ENCODE measurements at places on chromosomes 16 and 17.

GRCh38 chr17:35915153-35915964, 15.2 kb downstream of the RDM1 start:
- DNase-seq, result no peak

DNA sequence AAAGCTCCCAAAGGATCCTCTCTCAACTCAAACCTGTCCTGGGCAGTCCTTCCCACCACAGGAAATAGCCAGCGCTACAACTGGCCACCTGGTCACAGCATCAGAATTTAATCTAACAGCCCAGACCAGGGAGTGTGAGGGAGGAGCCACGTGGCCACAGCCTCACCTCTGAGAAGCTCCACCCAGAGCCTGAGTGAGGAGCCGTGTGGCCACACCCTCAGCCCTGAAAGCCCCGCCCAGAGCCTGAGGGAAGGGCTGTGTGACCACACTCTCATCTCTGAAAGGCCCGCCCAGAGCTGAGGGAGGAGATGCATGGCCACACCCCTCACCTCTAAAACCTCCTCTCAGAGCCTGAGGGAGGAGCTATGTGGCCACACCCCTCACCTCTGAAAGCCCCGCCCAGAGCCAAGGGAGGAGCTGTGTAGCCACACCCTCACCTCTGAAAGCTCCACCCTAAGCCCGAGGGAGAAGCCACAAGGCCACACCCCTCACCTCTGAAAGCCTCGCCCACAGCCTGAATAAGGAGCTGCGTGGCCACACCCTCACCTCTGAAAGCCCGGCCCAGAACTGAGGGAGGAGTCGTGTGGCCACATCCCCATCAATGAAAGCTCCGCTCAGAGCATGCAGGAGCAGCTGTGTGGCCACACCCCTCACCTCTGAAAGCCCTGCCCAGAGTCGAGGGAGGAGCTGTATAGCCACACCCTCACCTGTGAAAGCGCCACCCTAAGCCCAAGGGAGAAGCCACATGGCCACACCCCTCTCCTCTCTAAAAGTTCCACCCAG, 28.6 kb downstream of the SLC38A8 start:
- DNase-seq, result no peak

DNA sequence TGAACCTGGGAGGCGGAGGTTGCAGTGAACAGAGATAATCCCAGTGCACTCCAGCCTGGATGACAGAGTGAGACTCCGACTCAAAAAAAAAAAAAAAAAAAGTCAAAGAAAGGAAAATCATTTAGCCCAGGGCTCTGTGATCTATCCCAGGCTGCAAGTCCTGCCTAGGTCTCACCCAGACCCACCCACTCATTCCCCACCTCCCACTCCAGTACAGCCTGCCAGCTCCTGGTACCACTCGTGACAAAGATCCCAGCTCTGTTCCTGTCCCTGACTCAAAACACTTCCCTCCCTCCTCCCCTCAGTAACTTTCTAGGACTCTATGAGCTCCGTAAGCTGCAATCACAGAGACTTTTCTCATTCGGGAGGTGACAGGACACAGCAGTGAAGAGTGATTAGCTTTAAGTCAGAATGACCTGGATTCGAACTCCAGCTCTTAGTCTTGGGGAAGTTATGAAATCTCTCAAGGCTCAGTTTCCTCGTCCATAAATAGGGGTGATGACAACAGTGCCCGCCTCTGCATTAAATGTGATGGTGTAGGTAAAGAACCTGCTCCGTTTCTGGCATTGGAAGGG, 28.0 kb upstream of the MRPS23 start:
- no peak for DNase-seq

- no peak for DNase-seq
These were observed 72.1 kb upstream of the HNF1B start for GRCh38 chr17:37816950-37817349.

DNA sequence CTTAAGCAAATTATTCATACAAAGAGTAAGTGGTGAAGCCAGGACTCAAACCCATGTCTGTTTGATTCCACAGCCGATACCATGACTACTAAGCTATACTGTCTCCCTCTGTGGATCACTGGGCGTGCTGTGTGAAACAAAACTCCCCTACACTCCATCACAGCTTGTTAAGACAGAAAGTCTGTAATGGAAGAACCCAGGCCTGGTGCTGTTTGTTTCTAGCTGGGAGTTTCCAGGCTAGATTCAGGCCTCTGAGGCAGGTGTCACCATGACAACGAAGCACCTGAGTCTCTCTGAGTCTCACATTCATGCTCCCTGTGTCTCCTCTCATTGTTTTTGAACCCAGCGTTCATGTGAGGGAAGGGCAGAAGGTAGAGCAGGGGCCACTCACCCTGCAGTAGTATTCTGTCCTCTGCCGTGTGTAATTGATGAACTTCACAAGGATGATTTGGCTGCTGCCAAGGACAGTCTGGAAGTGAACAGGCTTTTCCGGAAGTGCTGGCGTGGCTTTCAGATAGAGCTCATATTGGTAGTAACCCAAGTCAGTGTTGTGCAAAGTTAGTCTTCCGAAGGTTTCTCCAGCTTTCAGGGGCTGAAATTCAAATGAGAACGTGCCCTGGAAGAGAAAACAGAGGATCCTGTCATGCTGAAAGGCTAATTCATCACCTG, 8.6 kb upstream of the VAC14 start:
- no peak for DNase-seq

DNA sequence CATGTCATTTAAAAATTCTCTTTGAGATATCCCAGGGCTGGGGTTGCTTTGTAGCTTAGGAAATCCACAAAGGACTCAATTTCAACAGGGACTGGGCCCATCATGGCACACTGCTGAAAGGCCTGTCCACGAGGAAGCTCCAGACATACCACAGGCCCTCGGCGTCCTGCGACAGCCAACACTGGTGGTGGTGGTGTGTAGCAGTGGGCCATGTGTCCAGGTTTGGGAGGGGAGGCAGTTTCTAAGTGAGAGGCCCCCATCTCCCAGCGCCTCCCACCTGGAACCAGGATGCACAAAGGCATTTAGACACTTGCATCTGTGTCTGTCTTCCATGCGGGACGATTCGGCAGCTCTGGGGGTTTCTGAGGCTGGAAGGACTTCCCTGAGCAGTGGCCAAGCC, 65.2 kb upstream of the ZNF423 start:
- DNase-seq, result no peak

DNA sequence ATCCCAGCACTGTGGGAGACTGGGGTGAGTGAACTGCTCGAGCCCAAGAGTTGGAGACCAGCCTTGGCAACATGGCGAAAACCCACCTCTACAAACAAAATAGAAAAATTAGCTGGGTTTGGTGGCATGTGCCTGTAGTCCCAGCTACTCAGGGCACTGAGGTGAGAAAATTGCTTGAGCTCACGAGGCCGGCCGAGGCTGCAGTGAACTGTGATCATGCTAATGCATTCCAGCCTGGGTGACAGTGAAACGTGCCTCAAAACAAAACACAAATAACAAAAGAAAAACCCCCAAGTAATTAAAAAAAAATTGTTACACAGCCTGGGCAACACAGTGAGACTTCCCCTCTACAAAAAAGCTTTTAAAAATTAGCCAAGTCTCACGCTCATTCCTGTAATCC, 5.0 kb downstream of the CCDC47 start:
- no peak for DNase-seq

DNA sequence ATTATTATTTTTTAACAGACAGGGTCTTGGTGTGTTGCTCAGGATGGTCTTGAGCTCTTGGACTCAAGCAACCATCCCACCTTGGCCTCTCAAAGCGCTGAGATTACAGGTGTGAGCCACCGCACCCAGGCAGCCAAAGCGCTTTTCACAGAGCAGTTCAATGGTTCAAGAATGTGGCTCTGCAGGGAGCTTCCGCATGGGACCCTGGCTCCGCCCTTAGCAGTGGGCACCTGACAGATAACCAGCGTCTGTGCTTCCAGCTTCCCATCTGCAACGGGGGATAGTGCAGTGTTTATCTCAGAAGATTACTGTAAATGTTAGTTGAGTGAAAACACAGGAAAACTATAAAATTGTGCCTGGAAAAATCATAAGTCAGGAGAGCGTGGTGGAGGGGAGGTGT, 99.4 kb downstream of the KCNJ12 start:
- no peak for DNase-seq

- DNase-seq, result no peak
These were observed 185.2 kb downstream of the SOX9 start for GRCh38 chr17:72306037-72306436.

- DNase-seq, result no peak
These were observed 177.8 kb upstream of the GSE1 start for GRCh38 chr16:85435286-85435685.

DNA sequence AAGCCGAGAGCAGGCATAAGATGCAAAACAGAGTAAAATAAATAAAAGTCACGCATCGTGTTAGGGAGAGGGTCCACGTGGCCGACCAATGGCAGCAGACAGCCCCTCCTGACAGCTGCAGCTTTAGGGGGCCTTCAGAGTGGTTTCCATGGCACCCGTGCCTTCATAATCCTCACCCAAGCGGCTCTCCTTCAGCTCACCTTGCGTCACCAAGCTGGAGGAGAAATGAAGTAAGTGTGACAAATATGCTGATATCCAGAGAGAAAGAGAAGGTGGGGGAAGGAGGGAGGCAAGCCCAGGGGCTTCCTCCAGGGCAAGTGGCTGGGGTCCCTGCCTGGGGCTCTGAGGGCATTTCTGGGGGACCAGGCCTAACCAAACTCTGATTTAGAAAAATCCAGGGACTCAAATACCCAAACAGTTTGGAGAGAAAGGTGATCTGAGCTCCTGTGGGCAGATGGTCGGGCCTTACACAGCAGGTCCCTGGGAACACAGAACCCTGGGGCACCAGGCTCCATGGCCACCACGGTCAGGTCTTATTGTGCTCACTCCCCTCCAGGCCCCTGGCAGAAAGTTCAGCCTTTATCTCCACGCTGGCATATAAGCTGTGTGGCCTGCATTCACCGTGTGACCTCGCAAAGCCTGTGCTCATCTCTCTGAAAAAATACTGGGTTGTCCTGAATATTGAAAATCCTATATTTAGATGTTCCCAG, 80.7 kb upstream of the TNRC6C start:
- DNase-seq, result no peak

GRCh38 chr17:81852237-81852636, 8.1 kb downstream of the P4HB start:
- no peak for DNase-seq

DNA sequence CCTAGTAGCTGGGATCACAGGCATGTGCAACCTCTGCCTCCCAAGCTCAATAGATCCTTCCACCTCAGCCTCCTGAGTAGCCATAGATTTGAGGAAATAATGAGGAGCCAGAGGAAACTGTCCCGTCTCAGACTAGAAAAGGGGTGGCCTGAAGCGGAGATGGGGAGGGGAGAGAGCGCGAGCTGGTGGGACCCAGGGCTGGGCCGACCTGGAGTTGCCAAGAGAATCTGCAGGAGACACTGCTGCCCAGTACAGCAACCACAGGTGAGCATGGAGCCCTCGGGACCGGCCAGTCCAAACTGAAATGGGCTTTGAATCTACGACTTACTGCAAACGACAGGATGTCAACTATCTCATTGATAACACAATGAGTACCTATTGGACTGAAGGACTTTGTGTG, 24.3 kb downstream of the CD300A start:
- DNase-seq, result no peak

DNA sequence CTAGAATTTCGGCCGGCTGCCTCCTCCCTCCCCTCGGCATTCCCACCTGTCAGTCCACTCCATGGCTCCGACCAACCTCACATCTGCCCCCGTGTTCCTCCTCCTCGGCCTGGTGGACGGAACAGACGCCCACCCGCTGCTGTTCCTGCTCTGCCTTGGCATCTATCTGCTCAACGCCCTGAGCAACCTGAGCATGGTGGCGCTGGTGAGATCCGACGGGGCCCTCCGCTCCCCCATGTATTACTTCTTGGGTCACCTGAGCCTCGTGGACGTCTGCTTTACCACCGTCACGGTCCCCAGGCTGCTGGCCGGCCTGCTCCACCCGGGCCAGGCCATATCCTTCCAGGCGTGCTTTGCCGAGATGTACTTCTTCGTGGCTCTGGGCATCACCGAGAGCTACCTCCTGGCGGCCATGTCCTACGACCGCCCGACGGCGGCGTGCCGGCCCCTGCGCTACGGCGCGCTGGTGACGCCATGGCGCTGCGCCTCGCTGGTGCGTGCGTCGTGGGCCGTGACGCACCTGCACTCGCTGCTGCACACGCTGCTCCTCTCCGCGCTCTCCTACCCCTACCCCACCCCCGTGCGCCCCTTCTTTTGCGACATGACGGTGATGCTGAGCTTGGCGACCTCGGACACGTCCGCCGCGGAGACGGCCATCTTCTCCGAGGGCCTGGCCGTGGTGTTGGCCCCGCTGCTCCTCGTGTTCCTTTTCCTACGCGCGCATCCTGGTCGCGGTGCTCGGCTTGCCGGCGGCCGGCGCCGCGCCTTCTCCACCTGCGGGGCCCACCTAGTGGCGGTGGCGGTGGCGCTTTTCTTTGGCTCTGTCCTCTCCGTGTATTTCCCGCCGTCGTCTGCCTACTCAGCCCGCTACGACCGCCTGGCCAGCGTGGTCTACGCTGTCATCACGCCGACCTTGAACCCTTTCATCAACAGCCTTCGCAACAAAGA, at the start of gene OR3A2:
Gene OR3A2 (minus strand): TSS at position 440 of the 948 bp plus-strand sequence.
- DNase-seq, result no peak

DNA sequence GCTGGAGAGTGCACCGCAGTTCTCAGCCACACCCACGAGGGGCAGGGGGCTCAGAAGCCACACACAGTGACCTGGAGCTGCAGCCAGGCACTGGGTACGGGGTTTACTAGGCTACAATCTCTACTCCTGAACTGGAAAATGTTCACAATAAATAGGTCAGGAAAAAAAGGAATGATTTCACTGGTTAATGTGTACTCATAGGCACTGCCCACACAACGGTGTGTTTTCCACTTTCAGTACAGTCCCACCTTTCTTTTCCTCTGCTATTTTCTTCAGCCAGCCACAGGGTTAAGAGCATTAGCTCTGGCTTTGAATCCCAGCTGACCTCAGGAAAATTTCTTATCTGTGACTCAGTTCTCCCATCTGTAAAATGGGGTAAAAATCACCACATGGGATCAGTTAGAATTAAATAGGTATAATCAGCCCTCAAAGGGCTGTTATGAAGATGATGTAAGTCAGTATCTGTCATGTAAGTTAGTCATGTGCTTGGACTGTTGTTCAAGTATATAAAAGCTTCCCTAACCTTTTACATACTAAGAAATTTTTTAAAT, 35.7 kb downstream of the ZCCHC14 start:
- no peak for DNase-seq

- no peak for DNase-seq
These were observed 145.0 kb downstream of the CCDC182 start for GRCh38 chr17:57600074-57600473.

- DNase-seq, result no peak
These were observed 31.9 kb upstream of the YPEL2 start for GRCh38 chr17:59299400-59300092.

GRCh38 chr17:31722251-31723056, 136.6 kb downstream of the COPRS start:
- no peak for DNase-seq

DNA sequence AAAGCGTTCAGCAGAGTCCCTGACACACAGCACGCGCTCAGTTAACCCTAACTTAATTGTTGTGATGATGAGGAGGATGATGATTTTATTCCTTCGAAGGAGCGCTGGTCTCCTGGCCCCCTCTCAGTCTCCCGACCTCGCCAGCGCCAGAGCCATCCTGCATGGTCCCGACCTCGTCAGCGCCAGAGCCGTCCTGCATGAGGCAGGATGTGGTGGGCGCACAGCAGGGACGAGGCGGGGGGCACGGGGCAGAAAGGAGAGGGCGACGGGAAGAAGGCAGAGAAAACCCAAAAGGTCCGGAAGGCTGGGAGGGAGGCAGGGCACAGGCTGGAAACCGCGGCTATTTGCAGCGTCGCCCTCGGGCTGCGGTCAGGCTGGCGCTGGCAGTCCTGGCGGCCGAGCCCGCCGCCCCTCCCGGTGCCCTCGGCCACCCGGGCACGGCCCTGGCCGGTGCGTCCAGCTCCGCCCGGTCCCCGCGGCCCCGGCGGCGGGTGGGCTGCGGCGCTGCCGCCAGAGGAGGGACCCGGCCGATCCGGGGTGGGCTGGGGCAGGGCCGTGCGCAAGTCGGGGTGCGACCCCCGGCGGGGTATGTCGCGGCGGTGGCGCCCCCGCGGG, 3.0 kb upstream of the TAC4 start:
- no peak for DNase-seq
